ENCODE measurements at places on chromosomes 7 and 10.

- DNase-seq = no peak
Measured at GRCh38 chr10:123262456-123262855, 108.3 kb downstream of the BUB3 start.

GRCh38 chr7:25521236-25521635 is 292.9 kb upstream of the NPVF start:
- DNase-seq = no peak

DNA sequence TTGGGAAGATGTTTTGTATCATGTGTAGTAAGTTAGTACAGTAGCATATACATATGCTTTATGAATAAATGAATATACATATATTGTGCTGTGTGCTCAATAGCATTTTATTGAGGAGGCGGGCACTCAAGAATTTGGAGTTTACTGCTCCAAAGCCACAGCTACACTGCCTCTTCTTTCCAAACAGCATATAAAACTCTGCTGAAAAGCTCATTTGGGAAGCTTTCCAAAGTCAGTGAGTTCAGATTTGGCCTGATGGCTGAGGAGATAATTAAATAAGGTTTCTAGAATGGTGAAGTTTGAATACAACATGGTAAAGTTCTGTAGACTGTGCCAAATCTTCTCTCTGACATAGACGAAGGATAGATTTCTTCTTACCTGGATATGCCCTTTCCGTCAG is 29.8 kb downstream of the CDK1 start:
- no peak for DNase-seq

DNA sequence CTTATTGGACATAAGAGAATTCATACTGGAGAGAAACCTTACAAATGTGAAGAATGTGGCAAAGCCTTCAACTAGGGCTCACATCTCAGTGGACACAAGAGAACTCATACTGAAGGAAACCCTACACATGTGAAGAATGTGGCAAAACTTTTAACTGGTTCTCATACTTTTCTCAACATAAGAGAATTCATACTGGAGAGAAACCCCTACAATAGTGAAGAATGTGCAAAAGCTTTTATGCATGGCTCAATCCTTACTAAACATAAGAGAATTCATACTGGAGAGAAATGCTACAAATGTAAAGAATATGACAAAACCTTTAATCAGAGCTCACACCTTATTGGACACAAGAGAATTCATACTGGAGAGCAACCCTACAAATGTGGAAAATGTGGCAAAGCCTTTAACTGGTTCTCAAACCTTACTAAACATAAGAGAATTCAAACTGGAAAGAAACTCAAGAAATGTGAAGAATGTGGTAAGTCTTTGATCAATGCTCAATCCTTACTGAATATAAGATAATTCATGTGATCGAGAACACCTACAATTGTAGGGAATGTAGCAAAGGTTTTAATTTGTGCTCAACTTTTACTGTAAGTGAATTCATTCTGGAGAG is 121.8 kb upstream of the ZNF722 start:
- no peak for DNase-seq

DNA sequence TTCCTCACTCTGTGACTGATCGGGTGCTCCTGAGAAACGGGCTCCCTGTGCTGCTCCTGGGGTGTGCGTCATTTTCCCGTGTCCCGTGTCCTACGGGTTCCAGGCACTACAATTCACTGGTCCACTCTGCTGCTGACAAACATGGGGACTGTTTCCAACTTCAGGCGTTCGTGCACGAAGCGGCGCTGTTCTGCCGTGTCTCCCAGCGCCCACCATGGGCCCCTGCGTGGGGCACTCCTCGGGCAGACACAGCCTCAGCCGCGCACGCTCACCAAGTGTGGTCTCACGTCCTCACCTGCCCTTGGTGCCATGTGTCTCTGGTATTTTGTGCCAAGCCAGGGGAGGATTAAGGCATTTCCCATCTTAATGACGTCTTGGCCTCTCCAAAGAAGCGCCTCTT is 19.0 kb downstream of the GPR146 start:
- DNase-seq = no peak

- DNase-seq = no peak
Measured at GRCh38 chr10:35353805-35354204, 17.5 kb downstream of the CCNY start.

GRCh38 chr10:104774234-104774633 is 133.1 kb downstream of the SORCS3 start:
- no peak for DNase-seq
